ENCODE measurements at places on chromosomes 2 and 18.
A peak's percentile ranks its signal among the peaks of the same experiment; 100 is the strongest.

- no peak for DNase-seq
These were observed 55.7 kb downstream of the SCN2A start for GRCh38 chr2:165294912-165295311.

- peak; percentile 71 for DNase-seq
These were observed 99.9 kb downstream of the NFATC1 start for GRCh38 chr18:79495591-79496071.

DNA sequence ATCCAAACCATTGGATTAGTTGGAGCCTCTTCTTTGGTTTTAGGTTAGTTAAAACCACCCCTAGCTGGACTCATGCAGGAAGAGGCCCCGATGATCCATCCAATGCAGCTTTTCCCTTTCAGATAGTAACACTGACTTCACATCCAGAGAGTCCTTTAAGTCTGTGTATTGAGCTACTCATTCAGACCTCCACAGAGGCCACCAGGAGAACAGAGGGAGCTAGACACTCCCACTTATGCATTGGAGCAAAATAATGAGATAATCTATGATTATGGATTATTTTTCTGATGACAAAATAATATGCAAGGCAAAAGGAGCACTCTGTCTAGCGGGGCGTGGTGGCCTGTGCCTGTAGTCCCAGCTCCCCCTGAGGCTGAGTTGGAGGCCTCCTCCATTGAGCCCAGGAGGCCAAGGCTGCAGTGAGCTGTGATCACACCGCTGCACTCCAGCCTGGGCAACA is 1.6 kb upstream of the ROCK2 start:
- DNase-seq = no peak

DNA sequence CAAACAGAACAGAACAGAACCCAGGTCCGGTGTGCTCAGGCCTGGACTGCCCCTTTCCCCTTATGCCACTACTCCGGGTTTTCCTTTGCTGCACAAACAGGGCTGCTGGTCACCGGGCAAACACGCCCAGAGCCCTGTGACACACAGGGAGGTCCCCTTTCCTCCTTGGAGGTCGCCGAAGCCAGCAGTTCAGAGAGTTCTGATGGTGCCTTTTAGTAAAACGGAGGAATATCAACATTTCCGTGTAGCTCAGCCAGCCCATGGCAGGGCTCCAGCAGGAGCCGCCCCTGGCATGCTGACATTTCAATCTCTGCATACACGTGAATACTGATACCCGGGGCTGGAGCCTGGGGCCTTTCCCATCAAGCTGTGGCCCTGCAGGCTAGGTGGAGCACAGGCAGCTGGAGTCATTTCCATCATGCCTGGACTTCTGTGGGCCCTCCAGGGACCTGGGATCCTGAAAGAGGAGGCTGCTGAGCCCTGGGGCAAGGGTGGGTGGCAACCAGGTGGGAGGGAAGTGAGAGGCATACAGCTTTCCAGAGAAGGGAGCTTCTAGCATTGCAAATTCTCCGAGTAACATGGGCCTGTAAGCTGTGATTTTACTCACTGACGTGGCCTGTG is 91.4 kb upstream of the PXDN start:
- no peak for DNase-seq

DNA sequence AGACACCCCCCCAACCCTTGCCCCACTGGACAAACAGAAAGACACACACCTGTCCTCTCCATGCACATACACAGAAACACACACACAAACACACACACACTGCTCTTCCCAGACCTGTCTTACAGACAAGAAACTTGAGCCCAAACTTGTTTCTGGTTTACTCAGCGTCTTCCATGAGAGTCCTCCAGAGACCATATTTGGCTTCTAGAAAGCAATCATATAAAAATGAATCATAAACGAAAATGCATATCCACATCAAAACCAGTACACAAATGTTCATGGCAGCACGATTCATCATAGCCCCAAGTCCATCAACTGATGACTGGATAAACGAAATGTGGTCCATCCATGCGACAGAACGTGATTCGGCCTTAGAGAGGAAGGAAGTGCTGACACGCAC is 84.2 kb upstream of the ASAP2 start:
- no peak for DNase-seq

GRCh38 chr2:83079007-83079406 is 1380.1 kb downstream of the SUCLG1 start:
- DNase-seq = no peak

GRCh38 chr18:47990981-47991380 is 60.5 kb upstream of the SMAD2 start:
- no peak for DNase-seq

DNA sequence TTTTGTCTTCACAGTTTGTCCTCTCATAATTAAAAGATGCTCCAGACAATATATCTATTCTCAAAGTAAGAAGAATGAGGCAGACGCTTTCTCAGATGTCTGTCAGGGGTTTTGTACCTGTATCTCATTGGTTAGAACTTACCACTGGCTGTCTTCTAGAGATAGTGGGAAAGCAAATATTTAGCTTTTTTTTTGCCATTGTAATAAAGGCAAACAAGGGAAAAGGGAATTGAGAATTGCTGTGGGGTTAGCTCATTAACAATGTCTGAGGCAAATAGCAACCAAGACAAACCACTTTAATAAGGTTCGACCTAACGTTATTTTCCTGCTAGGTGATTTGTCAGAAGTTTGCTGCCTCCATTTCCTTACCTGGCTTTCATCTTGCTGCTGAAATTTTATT is 30.0 kb downstream of the ZNF638 start:
- DNase-seq = no peak

GRCh38 chr2:103529798-103530502 is 768.1 kb downstream of the TMEM182 start:
- DNase-seq = no peak

- no peak for DNase-seq
These were observed 100.2 kb downstream of the ATAD2B start for GRCh38 chr2:23826771-23827170.

GRCh38 chr2:70668432-70668831 is 99.6 kb downstream of the ADD2 start:
- DNase-seq = no peak

- DNase-seq = no peak
These were observed 189.1 kb downstream of the TWIST2 start for GRCh38 chr2:239036819-239037558.

DNA sequence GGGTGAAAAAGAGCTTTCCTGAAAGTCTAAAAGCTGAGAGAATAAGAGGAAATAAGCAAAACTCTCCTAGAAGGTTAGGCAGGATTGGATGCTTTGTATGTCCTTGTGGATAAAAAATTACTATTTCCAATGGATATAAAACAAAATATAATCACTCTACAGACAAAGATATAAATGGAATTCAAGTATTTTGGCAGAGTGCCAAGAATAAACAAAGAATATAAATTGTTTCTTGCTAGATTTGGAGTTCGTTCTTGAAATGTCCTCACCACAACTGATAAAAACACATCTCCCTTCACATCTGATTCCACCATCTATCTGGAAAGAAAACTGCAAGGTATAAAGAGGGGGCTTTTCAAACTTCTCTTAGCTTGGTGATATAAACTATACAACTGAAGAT is 13.3 kb downstream of the SULT1C3 start:
- DNase-seq = no peak

DNA sequence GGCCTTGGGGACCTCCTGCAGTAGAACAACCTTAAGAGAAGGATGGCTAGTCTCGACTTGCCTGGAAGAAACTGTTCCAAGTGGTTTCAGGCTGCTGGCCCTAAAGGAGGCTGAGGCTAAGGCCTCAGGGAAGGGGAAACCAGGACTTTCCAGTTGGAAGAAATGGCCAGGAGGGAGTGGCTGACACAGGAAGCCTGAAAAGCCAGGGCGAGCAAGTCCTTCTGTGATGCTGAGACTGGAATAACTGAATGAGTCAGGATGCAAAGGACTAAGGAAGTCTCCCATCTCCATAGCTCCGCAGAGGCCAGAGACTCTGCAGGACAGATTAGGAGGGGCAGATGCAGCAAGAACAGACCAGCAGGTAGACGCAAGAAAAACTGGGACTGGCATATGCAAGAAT is 7.4 kb downstream of the HTRA2 start:
- DNase-seq = no peak

GRCh38 chr18:36761186-36761698 is 67.6 kb downstream of the TPGS2 start:
- DNase-seq = no peak

DNA sequence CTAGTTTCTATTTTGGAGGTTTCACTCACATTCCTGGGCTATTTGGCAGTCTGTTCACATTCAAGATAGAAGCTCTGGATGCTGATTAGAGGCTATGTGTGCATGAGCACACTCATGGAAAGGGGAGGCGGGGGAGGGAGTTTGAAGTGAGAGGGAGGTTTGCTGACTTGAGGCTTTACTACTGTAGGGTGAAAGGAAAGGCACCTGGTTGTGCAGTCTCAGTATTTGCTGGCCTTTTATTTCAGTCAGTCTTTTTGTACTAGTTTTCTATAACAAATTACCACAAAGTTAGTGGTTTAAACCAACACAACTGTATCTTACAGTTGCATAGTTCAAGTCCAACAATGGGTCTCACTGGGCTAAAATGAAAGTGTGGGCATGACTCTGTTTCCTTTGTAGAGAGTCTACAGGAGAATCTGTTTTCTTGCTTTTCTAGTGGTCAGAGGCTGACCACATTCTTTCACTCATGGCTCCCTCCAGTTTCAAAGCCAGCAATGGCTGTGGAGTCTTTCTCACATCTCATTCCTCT is 47.7 kb upstream of the NR4A2 start:
- DNase-seq = no peak

DNA sequence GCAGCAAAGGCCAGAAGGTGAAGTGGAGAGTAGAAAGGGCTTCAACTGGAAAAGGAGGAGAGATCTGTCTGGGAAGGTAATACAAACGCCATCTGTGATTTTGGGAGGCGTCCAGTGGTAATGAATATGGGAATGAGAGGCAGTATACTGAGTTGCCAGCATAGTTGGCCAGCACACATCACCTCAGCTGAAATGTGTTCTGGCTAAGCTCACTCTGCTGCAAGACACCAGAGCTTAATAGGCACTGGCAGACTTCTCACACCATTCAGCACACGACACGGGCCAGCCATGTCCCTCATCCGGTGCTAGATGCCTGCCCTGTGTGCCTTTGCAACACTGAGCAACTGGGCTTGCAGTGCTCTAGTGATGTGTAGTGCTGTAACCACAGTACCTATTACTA is 277.1 kb downstream of the PIEZO2 start:
- no peak for DNase-seq

GRCh38 chr18:61770279-61770678 is 122.5 kb downstream of the RNF152 start:
- no peak for DNase-seq

DNA sequence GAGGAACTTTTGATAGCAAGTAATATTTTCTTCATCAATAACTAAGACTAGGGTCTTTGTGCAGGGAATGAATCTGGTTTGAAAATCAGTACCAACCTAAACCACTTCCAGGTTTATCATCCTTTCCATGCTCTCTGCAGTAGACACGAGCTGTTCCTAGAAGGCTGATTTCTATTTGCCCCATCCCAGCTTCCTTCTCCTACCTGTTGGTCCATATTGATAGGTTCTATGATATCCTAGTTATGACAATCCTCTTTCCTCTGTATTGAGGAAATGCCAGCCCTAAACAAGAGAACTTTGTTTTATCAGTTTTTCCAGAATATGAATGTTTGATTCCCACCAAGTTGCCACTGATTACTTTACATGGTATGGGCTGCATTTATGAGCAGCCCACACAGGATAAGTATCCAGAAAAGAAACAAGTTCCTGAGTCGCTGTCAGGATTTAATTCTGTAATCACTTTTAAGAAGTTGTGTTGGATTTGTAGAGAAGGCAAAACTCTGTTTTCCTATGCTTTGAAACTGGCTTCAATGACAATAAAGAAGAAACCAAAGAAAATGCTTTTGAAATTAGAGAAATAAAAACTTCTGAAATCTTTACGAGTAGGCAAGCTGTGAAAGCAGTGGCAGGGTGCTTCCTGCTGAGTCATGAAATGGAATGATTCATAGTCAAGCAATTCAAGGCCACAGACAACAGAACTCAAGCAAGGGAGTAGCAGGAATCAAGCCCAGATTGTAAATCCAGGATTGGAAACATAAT is 37.3 kb upstream of the TANK start:
- no peak for DNase-seq

- no peak for DNase-seq
These were observed 56.6 kb upstream of the SLC1A4 start for GRCh38 chr2:64932371-64933216.

GRCh38 chr18:36851202-36851590 is 22.3 kb downstream of the KIAA1328 start:
- DNase-seq = no peak

DNA sequence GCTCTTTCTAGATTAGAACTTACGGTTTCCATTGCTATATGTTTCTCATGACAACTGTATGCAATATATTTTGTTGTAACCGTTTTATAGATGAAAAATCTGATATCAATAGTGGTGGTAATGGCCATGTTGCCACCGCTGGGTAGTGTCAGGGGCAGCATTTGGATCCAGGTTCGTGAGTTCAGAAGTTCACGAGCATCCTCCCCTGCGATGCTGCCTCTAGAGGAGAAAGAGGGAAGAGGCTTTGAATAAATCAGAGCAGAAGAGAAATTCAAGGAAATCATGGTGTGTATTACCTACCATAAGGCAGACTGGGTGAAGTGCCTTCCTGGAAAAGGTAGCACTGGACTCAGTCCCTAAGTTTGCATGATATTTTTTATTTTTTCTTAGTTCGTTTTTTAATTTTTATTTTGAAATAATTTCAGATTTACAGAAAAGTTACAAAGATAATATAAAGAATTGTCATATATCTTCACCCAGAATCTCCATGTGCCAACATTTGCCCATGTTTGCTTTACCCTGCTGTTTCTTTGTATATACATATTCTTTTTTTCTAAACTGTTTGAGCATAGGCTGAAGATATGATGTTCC is 3.3 kb upstream of the ZBTB7C start:
- no peak for DNase-seq

DNA sequence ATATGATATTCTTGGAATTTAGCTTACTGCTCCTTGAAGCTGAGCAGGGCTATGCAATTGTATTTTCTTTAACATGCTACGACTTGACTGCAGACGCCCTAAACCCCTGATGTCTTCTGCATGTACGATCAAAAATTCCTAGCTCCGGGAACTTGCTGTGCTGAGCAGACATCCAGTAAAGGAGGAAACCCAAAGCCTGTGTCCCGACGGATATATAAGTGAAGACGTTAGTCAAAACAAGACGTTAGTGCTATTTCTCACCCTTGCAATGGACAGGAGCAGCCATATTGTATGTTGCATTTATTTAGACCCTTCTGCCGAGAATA is 51.5 kb downstream of the SETBP1 start:
- DNase-seq = no peak

DNA sequence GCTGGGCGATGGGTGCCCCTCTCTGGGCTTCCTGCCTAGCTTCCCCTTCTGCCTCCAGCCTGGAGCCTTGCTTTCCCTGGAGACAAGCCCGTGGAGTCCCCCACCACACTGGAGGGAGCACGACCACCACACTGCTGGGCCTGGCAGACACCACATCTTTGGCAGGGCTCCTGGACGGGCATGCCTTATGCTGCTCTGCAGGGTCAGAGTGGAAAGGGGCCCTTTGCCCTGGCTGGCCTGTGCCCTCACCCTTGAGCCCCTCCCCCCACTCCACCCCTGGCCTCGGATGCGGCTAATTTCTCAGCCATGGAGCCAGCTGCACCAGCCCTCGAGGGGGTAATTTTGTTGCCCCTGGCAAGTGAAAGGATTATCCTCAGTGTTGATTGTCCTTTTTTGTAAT is 194.5 kb downstream of the LOXHD1 start:
- DNase-seq = no peak
